Stimulated activated CD4-positive, alpha-beta T cell treated with anti-CD3 and anti-CD28 coated beads, Interleukin-12 subunit alpha, Interleukin-12 subunit beta, amount 100 ng/mL, for 48 hours (primary cell): ENCODE measurements at places on chromosomes 2 and 18.

GRCh38 chr2:5695654-5696403 lies 3.6 kb downstream of the SOX11 start:
- no peak for DNase-seq

- no peak for DNase-seq
Measured at GRCh38 chr2:178863856-178864620, 56.8 kb upstream of the TTN start.

DNA sequence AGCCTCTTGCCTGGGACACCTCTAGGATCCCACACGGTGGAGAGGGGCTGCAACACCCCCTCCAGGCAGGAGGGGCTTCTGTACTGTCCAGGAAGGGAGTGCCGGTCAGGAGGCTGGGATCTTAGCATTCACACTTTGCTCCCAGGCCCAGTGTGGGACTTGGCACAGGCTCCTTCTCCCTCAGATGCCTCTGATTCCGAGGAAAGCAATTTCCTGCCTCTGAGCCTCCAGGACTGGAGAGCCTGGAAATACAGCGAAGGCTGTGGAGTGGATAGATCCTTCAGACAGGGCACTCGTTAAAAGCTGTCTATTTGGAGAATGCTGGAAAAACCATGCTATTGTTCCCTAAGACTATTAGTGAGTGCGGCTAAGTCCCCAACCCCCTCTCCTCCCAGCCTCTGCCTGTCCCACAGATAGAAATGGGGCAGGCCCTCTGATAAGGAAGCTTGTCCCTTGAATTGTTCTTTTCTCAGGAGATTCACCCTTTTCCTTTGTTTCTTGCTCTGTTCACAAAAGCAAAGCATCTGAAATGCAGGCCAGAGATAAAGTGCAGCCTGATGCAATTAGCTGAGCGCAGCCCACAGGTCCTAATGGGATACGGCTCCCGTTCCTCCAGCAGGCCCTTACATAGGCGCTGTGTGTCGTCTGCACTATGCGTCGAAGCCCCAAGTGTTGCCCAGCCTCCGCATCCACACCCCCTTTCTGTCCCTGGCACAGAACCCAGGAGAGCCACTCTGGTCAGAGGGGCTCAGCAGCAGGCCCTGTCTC lies 252.2 kb downstream of the KLHL29 start:
- no peak for DNase-seq

- DNase-seq: no peak
Measured at GRCh38 chr2:196500686-196501431, 138.7 kb upstream of the CCDC150 start.

DNA sequence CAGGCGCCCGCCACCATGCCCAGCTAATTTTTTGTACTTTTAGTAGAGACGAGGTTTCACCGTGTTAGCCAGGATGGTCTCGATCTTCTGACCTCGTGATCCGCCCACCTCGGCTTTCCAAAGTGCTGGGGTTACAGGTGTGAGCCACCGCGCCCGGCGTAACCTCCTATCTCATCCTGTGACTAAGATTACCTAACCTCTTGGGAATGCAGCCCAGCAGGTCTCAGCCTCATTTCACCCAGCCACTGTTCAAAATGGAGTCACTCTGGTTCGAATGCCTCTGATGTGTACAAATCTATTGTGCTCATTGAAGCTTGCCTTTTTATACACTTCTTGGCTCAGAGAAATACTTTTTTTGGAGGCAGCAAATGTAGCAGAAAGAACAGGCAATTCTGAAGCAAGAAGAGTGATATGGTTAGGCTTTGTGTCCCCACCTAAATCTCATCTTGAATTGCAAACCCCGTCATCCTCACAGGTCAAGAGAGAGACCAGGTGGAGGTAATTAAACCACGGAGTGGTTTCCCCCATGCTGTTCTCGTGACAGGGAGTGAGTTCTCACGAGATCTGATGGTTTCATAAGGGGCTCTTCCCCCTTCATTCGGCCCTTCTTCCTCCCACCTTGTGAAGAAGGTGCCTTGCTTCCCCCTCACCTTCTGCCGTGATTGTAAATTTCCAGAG lies 60.6 kb downstream of the SLC4A3 start:
- DNase-seq: no peak

DNA sequence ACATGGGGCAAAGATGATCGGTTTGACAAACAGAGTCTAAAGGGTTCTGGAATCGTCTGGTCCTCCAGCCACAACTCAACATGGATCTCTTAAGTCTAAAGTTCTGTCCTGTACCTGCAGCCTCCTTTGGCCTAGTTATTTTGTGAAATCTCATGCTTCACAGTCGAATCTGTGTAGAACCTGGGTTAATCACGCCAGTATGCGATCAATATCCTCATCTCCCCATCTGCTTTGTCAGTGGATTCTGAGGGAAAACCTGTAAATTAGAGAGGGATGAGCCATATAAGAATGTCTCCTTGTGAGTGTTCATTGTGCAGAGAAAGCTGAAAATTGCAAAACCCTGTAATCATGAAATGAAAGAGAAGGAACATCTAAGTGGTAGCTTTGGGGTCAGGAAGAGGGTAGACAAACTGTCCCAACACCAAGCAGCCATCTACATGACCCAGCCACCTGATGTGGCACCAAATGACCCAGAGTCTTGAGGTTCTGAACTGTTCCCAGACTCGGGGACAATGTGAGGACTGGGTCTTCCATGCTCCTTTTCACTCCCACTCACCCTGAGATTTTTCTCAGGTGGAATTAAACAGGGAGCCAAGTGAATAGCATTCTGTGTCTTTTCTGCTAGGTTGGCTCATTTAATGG lies 175.6 kb downstream of the ALPK2 start:
- DNase-seq: no peak

DNA sequence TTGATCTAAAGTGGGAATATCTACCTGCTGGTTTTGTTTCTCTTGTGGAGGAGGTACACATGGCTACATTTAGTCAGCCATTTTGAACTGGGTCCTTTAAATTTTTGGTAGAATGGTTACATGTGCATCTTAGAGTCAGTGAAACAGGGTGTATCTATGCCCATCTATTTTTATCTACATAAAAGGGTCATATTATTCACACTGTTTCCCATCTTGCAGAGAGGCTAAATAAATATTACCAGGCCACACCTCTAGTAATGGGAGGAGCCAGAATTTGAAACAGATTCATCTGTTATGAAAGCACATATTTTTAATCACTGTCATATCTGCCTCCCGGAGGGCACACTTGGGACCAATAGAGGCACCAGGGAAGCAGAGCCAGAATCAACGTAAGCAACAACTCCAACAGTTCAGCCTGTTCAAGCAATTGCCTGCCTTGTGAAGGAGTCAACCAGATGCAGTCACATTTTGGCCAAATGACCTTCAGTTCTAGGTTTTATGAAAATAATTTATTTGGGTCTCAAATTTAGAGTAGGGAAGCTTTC lies 376.8 kb downstream of the TSN start:
- no peak for DNase-seq

DNA sequence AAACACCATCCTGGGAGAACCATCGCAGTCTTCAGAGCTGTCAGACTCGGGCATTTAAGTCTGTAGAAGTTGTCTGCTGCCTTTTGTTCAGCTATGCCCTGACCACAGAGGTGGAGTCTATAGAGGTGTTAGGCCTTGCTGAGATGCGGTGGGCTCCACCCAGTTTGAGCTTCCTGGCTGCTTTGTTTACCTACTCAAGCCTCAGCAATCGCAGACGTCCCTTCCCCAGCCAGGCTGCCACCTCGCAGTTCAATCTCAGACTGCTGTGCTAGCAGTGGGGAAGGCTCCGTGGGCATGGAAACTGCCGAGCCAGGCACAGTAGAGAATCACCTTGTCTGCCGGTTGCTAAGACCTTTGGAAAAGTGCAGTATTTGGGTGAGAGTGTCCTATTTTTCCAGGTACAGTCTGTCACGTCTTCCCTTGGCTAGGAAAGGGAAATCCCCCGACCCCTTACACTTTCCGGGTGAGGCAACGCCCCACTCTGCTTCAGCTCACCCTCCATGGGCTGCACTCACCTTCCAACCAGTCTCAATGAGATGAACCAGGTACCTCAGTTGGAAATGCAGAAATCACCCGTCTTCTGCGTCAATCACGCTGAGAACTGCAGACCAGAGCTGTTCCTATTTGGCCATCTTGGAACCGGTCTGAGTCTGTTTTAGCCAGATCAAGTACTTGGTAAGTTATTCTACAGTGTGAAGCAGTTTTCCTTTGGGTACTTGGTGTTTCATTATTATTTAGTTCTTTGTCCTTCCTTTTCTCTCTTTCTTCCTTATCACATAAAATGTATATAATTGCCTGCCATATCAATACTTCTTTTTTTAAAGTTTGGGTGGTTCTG lies 71.5 kb downstream of the CDC42EP3 start:
- DNase-seq: no peak

DNA sequence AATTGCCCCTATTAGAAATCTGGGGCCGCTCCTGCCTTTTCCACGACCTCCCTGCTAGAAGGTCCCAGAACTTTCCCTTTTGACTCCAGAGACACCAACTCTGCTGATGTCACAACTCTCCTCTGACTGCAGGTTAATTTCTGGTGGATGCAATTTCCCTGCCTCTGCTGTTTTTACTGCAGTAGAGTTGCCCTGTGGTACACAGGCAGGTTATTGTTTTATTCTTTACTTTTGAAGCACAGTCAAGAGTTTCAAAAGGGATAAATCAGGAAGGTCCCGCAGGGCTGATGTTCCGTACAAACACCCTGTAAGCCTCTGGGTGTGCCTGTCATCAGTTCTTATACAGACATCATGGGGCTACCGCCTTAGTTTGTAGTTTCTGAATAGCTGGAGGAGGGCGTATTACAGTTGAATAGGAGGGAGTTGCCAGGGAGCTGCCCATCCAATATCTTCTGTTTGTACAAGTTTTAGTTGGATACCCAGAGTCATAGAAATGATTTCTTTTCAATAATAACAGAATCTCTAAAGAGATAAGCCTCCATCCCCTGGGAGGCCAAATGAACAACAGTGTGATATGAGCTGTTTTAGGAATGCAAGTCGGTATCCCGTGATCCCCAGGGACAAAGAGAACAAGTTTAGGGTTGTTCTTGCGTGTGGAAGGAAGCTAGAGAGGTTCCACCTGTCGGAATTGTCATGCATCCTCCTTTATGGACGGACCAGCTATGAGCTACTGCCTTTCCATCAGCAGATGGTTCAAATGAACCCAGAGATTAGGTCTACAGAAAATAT lies 108.4 kb upstream of the COPS8 start:
- no peak for DNase-seq

GRCh38 chr2:220949466-220949865 lies 622.6 kb downstream of the EPHA4 start:
- no peak for DNase-seq

DNA sequence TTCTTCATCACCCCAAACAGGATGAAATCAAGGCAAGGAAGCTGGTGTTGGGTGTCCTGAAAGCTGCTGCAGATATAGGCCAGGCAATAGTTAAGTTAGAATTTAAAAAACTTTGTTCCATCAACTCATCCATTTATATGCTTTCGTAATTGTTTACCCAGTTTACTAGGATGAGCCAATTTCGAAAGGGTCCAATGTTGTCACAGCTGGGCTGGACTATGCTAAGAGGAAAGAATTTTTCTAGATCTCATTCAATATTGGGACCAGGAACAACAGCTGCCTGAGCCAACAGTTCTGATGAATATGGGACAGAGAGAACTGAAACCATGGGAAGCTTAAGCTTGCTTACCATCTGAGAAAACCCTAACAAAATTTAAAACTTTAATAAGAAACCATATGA lies 21.6 kb upstream of the SP3 start:
- no peak for DNase-seq

DNA sequence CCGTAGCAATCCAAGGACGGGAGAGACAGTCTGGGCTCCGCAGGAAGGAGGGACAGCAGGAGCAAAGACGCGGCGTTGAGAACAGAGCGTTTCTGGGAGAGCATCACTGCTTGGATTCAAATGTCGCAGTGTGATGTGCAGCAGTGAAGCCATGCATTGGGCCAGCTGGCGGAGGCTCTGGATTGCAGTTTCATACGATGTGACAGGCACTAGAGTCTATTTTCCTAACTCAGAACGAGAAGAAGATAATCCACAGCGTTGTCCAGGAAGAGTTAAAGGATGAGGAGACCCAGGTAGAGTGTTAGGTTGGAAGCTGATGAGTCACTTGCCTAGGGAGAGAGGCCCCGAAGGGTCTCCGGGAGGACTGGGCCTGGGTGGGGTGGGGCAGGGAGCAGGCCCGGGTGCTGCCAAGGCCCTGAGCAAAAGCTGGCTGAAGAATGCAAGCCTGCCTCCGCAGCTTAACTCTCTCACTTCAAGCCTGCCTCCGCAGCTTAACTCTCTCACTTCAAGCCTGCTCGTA lies 17.7 kb upstream of the SEMA4C start:
- DNase-seq: no peak

DNA sequence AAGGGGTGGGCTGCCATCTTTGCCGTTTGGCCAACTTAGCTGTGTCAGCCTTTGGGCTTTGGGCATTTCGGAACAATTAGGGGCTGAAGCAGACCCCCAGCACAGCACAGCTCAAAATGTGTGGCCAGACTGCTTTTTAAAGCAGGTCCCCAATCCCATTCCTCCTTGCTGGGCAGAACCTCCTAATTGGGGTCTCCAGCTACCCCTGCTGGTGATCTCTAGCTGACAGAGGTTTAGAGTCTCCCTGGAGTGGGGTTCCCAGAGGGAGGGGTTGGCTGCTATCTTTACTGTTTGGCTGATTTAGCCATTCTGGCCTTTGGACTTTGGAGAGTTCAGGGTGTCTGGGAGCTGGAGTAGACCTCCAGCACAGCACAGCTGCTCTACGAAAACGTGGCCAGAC lies 71.5 kb upstream of the LHCGR start:
- no peak for DNase-seq

GRCh38 chr2:227025510-227025909 lies 138.5 kb downstream of the COL4A4 start:
- DNase-seq: no peak

DNA sequence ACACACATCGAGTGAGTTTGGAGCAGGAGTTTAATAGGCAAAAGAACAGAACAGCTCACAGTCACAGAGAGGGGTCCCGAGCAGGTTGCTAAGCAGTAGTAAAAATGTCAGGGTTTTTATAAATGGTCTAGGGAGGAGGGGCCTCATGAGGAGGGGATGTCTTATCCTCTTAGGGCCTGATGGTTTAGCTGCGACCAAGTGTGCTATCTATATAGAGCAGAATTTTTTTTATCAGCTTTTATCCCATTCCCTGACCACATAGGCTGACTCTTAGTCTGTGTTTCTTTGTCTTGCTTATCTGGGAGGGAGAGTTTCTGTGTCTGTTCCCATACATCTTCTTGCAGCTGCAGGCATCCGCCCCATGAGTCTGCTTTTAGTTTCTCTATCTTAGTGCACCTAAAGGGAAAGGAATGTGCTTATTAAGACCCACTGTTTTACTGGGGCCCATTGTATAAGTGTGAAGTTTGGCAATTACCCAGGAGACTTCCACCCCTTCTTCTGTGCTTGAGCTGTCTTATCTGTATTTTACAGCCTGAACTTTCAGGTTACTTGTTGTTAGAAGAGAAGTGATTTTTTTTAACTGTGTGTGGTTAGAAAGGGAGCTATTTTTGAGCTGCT lies 30.4 kb upstream of the GMCL1 start:
- DNase-seq: no peak

DNA sequence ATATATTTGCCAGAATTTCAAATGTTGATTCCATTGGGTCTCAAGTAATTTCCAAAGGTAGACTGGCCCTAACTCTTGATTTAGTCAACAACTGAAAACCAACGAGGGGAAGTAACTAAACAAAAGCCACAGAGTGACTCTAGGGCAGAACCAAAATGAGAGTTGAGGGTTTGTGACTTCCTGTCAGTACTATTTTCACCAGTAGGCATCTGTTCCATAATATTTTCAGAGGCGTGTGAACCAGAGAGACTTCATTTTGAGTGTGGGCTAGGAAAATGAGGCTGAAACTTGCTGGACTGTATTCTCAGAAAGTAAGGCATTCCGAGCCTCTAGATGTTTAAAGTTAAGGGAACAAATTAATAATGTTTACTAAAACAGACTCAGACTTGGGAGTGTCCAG lies 70.6 kb downstream of the GDF7 start:
- no peak for DNase-seq

- DNase-seq: no peak
Measured at GRCh38 chr18:64132871-64133270, 16.0 kb downstream of the LINC00305 start.
